DMS79 treated with DMSO at 0.1 percent for 48 hours (cell line): ENCODE measurements at places on chromosomes 12 and 14.

DNA sequence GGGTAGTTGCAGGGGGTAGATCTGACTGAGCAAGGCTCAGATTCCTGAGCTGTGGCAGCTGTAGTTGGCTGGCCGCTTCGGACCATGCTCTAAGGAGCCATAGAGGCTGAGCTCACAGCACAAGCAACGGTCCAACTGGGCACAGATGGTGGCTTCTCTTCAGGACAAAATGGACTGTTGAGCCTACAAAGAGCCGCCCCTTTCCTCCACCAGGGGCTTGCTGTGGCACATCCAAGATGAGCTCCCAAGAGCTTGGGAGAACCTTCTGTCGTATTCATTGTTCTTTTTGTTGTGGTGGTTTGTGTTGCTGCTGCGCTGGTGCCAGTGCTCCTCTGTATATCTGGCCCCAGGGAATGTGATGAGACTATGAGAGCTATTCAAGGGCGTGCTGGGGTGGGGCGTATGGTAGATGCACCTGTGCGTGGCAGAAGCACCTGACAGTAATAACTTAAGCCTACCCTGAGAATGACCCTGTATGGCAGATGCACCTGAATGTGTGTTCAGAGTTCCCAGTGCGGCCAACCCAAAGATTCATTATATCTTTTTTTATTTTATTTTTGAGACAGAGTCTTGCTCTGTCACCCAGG, 17.8 kb upstream of the LGALS3 start:
- DNase-seq, result no peak

- no peak for DNase-seq
These were observed 22.5 kb downstream of the YBX3 start for GRCh38 chr12:10700581-10700980.

DNA sequence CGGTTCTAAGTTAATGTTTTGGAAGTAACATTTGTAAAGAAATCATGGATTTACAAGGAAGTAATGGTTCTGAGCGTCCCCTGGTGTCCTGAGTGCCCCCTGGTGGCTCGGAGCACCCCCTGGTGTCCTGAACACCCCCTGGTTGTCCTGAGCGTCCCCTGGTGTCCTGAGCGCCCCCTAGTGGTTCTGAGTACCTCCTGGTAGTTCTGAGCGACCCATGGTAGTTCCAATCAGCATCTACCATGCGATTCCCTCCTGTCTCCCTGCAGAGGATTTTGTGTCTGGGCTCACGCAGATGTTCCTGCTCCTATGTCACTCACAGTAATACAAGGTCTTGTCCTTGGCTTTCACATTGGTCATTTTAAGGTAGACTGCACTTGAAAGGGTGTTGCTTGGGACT, 1352.9 kb downstream of the TMEM121 start:
- no peak for DNase-seq

DNA sequence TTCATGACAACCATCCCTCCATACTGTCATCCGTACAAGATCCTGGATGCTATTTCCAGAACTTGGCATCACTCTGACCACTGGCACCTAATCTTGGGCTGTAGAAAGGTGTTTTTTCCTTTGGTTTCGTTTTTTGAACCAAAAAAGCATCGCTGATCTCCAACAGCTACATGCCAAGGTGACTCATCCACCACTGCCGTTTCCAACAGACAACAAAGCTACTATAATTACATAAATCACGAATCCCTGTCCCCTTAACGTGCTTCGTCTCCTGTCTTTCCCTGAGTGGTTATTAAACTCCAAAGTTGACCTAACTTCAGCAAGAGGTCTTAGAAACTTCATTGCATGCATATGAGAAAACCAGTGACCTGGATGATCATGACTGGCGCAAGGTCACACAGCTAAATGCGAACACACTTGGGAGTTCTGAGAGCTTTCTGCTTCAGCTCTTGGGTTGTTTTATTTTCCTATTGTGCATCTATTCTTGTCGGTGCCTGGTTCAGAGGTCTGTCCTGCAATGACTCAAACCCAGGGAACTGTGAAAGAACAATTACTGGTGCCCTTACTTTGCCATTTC, 99.9 kb downstream of the PPM1H start:
- no peak for DNase-seq

GRCh38 chr12:96177013-96177412, 17.2 kb upstream of the ELK3 start:
- DNase-seq, result no peak

- no peak for DNase-seq
These were observed 47.8 kb downstream of the TESPA1 start for GRCh38 chr12:54936736-54937135.

DNA sequence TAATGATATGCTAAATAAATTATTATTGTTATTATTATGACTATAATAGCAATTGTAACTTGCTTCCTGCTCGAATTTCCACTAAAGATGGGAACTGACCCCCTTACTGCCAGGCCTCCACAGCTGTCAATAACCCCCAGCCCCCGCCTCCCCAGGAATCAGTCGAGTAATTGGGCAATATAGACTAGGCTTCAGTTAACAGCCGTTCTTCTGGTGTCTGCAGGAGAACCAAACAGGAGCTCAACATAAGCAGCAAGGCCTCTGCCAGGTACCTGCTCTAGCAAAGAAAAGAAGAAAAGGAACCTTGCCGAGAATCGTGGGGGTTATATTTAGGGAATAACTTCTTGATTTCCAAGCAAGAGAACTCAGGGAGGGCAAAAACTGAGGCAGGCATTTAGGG, 21.8 kb downstream of the HOXC4 start:
- DNase-seq, result no peak

- no peak for DNase-seq
These were observed 39.4 kb downstream of the RPS29 start for GRCh38 chr14:49546766-49547165.

DNA sequence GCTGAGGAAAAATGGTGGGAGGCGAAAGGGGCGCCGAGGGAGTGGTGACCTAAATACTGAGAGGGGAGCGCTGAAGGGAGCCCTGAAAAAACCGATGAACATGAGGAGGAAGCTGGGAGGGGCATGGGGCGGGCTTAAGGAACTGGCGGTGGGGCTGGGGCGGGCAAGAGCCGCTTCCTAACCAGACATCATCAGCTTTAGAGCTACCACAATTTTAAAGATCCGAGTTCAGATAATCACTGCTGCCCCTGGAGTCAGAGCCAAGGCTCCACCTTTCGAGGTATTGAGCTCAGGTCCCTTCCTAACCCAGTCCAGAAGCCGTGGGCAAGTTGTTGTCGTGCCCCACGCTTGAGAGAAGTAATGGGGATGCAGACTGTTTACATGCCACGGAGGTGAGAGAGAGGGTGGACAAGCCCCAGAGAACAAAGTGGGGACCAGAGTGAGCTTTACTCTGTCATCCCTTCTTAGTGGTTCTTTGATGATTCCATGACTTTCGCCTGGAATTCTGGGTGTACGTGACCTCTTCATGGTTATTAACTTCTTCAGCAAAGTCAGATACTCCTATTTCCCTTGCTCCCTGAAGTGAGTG, 393 bp downstream of the ORMDL2 start:
- no peak for DNase-seq

DNA sequence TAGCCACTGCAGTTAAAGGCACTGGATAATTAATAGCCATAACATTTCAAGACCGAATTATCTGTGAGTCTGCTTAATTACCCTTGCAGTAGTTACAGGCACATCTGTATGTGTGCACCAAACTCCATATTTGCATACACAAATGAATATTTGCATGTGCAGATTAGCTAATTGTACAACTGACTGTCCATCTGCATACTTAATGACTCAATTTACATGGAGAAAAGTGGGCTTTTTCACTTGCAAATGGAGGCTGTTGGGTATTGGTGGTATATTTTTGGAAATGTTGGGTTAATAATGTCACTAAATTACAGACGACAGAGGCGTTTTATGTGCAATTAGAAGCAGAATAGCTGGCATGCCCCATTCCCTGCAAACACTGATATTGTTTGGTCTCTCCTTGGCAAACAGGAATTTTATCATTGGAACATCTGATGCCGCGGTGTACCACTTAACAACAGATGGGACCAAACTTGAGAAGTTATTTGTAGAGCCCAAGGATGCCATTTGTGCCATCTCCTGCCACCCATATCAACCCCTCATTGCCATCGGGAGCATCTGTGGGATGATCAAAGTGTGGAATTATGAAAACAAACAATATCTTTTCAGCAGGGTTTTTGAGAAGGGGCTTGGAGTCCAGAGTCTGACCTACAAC, 39.6 kb downstream of the CFAP251 start:
- DNase-seq, result peak; percentile 24

DNA sequence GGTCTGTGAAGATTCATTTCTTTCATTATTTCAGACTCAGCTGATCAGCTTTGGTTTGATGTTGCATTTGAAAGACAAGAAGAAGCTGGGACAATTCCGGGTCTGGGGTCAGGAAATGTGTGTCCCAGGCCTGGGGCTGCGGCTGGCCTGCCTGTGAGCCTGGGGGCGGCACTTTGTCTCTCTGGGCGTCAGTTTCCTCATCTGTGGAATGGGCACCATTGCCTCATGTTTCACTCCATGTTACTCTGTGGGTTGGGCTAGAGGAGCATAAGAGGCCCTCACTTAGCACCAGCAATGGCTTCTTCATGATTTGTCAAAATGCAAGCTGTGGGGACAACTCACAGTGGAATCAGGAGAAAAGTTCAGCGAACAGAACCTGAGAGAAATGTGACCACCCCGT, 570.1 kb downstream of the VRK1 start:
- no peak for DNase-seq

- no peak for DNase-seq
These were observed 94.0 kb downstream of the BCAT1 start for GRCh38 chr12:24854908-24855307.
